ENCODE measurements at places on chromosomes 6 and 20.

- no peak for DNase-seq
Observed at GRCh38 chr6:156647991-156648390, 129.2 kb upstream of the ARID1B start.

DNA sequence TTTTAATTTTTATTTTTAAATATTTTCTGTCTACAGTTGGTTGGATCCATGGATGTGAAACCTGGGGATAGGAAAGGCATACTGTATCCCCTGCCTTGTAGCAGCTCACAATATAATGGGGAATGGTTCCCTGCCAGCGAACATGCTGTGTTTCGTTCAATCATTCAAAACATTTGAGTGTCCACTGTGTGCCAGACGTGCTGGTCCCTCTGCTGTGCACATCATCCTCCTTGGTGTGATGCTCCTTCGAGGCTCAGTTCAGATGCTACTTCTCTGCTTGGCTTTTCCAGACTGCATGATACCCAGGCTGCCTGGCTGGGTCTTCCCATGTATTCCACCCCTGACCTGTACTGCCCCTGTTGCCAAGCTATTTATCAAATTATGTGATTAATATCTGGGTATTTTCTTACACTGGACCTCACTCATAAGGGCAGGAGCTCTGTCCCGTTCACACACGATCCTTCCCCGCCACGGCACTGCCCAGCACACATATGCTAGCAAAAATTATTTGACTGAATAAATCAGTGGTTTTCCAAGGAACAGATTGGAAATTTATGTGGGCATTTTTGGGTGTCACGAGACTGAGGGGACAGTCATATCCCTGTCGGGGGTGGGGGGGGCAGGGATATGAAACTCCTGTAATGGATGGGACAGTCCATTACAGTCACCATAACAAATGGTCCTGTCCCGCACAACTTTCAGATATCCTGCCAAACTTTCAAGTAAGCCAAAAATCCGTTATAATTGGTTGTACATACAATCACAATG, 4.9 kb downstream of the SDCBP2 start:
- no peak for DNase-seq

GRCh38 chr6:22433745-22434144, 135.6 kb upstream of the HDGFL1 start:
- DNase-seq = no peak

GRCh38 chr6:51027283-51028065, 208.8 kb downstream of the TFAP2B start:
- DNase-seq = no peak

- DNase-seq = no peak
Observed at GRCh38 chr6:33744895-33745546, 1.7 kb downstream of the IP6K3 start.

- no peak for DNase-seq
Observed at GRCh38 chr6:13488896-13489237, 1.5 kb upstream of the GFOD1 start.

DNA sequence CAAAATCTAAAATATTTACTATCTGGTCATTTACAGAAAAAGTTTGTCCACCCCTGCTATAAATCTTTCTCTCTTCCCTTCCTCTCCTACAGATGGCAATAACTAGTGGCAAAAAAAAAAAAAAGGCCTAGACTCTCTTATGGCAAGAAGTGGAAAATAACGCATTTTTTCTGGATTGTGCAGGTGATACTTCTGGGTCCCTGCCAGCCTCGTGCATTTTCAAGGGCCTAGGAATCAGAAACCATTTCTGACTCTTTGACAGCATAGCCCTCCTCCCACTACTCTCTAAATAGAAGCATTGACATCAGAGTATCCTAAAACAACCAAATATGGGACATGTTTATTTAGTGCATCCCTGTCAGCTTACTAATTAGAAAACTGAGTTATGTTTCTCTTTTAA, 251.0 kb downstream of the KHDC1L start:
- no peak for DNase-seq

GRCh38 chr6:147000545-147001488, 203.4 kb upstream of the STXBP5 start:
- DNase-seq = peak; percentile 51

DNA sequence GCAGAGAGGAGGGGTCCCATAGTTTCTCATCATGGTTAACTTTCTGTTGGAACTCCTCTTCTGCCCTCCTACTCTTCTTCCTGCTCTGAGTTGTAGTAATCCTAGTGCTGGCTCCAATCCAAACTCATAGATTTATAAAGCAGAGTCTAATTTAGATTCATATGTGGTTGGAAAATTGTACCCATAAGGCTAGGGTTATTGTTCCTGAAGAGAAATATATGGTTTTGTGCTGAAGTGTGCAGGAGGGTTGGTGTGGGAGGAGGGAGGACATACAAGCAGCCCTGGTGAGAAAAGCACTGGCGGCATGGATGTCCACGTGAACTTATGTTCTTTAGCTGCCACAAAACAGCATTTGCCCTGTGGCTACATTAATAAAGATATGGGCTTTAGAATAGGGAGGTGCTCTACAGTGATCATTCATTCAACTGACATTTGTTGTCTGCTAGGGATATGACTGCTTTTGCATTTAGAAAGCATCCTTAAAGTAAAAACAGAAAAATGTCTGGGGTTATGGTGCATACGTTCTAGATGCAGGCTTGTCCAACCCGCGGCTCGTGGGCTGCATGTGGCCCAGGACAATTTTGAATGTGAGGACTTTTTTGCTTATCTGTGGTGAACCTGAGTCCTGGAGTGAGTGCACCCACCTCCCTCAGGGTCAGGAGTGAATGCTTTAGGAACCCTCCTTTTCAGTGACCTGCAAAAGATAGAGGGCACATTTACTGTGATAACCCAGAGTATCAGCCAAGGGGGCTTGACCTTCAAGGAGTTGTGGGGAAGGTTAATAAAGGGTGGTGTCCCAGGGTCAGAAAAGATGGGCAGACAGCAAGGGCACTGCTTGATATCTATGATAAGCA, 4.1 kb downstream of the HLA-A start:
- no peak for DNase-seq

DNA sequence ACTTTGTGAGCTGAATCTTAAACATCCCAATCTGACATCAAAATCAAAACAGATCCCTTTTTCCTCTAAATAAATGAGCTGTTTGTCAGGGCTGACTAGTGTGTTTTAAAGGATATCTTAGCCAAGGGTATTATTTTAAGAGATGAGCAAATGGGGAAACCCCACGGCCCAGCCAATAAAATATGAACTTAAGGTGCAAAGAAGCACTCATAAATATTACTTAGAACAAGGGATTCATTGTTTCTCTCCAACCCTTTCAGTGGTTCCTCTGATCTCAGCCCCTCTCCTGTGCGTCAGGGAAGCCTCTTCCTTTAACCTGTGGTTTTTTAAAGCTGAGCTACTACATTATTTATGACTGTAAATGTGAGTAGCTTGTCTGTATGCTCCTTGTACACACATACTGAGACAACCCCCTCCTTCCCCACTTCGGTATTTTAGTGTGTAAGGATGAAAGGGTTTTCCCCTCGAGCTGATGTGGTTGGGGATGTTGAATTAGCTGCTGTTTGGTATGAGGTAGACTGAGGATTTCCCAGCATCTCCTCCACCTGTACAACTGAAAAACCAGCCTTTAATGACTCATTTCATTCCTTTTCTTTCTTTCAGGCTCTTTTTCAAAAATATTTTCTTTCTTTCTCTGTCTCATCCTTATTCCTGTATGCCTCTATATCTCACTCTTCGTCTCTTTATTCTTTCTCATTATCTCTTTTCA, 6.5 kb downstream of the BMP5 start:
- no peak for DNase-seq

DNA sequence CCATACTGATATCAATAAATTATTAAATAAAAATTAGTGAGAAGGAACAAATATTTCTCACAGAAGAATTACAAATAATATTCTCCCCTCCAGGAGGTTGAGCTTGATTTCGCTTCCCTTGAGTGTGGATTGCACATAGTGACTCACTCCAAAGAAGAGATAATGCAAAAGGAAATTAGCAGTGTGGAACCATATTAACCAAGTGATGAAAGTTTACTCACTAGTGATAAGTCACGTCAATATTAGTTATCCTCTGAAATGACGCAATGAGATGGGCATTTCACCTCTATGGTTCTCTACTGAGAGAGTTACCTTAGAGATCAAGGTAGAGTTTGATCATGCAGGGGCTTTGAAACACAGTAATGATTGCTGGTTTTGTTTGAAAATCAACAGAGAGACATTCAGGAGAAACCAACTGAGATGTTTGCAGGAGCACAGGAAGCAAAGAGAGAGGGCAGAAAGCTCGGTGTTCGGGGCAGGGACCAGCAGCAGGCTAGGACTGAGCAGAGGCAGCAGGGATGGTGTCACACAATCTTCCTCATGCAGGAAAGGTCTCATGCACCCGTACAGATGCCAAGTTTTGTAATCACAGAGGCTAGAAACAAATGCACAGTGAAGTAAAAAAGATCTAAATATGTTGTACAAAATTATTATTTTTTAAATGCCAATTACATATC, 634.5 kb downstream of the QKI start:
- no peak for DNase-seq

DNA sequence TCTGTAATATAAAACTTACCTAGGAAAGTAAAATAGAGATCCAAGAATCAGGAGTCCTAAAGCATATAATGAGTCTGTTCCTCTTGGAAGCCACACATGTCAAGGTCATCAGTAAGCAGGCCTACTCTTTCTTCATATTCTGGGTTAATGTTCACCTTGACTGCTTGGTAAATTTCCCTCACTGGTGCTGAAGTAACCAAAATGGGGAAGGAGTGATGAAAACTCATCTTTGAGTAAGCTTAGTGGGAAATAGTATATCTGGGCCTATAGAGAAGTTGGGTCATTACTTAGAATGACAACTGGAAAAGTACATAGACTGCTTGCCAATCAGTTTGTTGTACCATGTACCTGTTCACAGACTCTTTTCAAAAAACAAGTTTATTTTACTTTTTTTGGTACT, 6.6 kb downstream of the TSPYL4 start:
- no peak for DNase-seq

DNA sequence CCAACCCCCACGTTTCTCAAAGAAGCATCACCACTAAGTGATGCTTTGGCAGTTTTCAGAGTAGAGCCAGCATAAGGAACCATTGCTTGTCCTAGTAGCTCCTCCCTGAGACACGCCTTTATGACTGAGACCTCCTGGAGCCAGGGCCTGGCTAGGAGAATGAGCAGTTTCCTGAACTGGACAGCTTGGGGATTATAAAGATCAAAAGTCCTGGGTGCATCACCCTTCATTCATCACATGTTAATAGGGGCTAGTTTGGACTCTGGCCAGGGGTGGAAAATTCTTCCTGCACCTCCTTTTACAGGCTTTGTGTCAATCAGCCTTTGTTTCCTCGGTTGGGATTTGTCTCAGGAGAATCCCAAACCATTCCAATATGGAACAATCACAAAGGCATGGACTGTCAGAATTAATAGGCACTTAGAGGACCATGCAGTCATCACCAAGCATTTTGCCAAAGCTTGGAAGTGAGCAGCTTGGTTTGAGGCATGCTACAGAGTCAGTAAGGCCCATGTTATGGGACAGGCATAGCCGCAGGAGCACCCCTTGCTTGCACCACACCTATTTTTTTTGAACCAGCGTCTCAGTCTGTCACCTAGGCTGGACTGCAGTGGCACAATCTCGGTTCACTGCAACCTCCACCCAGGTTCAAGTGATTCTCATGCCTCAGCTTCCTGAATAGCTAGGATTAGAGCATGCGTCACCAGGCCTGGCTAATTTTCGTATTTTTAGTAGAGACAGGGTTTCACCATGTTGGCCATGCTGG, 64.9 kb upstream of the TGM3 start:
- DNase-seq = peak; percentile 42

DNA sequence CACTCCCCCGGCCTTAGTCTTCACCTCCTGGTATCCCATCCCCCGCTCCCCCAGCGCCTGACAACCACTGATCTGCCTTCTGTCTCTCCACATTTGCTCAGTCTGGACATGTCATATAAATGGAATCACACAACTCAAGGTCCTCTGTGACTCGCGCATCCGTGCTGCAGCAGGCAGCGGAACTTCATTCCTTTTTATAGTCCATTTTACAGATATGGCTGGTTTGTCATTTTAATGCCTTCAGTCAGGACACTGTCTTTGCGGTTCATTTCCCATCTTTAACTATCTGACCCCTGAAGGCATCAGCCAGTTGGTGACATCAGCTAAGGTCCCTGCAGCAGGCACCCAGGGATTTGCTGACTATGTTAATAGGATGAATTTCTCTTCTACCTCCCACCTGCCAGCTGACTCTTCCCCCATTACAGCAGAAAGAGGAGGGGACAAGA, 125.7 kb downstream of the ZMYND8 start:
- DNase-seq = no peak

DNA sequence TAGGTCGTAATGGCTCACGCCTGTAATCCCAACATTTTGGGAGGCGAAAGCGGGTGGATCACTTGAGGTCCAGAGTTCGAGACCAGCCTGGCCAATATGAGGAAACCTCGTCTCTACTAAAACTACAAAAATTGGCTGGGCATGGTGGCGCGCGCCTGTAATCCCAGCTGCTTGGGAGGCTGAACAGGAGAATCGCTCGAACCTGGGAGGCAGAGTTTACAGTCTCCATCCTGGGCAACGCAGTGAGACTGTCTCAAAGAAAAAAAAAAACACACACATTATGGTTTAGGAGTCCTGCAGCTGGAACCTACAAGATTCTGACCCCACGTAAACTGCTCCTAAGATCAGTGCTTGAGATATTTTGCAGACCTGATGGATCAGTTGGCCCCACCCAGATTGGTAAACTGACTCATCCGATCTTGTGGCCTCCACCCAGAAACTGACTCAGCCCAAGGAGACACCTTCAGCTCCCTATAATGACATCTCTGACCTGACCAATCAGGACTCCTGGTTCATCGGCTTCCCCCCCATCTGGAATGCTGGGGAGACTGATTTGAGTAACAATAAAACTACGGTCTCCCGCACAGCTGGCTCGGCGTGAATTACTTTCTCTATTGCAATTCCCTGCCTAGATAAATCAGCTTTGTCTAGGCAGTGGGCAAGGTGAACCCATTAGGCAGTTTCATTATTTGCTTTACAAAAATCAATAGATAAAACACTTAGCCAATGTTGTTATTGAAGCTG, 96.2 kb upstream of the BTN3A2 start:
- peak; percentile 29 for DNase-seq

DNA sequence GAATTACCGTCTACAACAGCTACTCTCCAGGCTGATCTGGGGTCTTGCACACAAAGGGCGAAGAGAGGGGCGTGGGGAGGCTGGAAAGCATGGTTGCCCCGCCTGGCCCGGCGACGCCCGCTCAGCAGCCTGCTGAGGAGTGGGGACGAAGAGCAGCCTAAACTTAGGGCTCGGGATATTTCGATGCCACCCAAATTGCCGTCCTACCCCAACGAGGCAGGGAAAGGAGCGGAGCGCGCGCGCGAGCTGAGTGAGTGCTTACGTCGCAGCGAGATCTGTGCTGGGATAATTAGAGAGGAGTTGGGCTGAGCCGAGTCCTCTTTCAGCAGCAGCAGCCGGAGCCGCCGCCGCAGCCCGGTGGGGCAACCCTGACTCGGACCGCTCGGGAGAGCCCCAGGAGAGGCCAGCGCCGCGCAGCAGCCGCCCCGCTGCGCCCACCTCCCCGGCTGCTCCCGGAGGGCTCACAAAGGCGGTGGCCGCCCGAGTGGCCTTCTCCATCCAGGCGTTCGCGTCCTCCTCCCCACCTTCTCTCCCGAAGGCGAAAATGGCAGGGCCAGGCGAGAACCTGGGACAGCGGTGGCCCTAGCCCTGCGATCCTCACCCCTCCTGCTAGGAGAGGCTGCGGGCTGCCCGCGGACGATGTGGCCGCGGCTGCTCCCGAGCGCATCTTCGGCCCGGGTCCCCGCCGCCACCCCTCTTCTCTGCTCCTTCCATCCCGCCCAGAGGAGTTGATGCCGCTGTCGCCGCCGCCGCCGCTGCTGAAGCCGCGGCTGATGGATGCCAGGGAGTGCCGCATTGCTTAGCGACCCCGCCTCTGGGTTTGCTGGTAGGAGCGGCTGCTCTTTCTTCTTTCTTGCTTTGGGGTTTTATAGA, at the start of gene CLVS2:
CLVS2 (plus strand) TSS at position 315 of the 873 bp plus-strand sequence. CDS start 1,543 bp downstream, outside the sequence.
- peak; percentile 21 for DNase-seq

- DNase-seq = no peak
Observed at GRCh38 chr20:3782597-3782996, 1.3 kb upstream of the SPEF1 start.
